ENCODE measurements at places on chromosomes 6 and 20.

- no peak for DNase-seq
Measured at GRCh38 chr20:16580147-16580546, 6.9 kb upstream of the KIF16B start.

DNA sequence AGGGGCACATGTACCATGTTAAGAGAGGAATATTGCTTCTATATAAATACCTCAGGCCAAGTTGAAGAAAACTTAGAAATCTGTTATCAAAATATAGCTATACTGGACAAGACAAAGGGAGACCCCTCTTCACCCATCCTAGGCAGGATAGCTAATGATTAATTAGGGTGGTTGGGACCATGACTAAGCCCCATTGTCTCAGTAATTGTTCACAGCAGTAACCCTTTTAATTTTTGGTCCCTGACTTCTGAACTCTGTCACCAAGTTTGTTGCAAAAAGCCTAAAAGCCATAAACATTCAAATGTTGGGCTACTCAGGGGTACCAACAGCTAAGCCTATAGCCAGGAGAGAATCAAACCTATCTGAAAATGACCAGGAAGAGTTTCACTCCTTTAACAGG lies 19.2 kb upstream of the BTN3A2 start:
- no peak for DNase-seq

GRCh38 chr20:10970109-10970508 lies 296.3 kb upstream of the JAG1 start:
- no peak for DNase-seq

- DNase-seq, result no peak
Measured at GRCh38 chr20:38250609-38251008, 9.9 kb downstream of the KIAA1755 start.

- DNase-seq, result no peak
Measured at GRCh38 chr6:80872199-80872950, 765.9 kb downstream of the BCKDHB start.

DNA sequence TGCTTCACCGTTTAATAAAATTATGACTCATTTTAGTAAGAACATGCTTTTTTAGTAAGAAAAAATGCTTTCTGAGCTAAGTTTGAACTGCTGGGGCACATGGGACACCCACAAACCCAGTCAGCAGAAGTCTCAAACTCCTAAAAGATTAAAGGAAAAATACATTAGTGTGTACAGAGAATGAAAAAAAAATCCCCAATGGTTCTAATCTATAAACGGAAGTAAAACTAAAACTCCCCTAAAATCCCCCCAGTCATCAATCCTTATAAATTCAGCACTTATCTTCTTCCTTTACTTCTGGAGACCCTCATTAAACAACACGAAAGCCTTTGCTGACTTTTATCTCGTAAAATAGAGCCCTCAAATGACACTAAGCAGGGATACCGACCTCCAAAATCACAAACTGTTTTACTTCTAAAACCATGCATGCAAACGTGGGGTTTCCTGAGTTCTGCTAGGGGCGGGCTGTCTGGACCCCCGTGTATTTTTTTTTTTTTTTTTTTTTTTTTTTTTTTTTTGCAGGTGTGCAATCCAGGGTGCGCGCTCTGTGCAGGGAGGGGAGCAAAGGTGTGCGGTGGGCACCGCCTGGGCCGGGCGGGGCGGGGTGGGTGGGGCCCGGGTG lies 1.1 kb upstream of the MYB start:
- peak; percentile 58 for DNase-seq

DNA sequence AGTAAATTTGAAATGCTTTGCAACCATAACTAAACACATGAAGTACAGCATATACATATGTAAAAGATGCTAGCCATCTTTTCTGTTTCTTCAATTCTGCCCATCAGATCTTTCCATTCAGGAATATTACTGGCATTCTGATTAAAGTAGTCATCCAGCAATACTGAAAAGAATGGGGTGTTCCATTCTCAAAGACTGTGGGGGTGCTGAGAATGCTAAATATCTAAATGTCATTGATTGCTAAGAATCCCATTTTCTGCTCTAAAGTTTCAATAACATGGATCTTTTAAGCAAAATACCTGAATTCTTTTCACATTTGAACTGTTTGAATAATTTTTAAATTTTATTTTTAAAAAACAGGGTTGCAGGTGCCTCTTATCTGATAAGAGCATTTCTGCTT lies 6.2 kb downstream of the RSPO3 start:
- no peak for DNase-seq
